ENCODE measurements at places on chromosomes 3 and 15. TPM values are rescaled to one million over a fixed set of nuclear protein-coding genes. Genes with fewer than 3 reads are reported as not detected.

Gene NOX5
- total RNA-seq: 0.26 TPM

GRCh38 chr15:52008698-52009434 is 10.2 kb upstream of the MAPK6 start:
- no peaks in the 10 kb centered on the region for H3K27me3 ChIP-seq
- H3K27ac ChIP-seq: no peak overlapping the region
- peaks cover 12% of the 10 kb centered on the region for H3K4me1 ChIP-seq
- peak; percentile 47 for DNase-seq
- H3K4me3 ChIP-seq: no peak overlapping the region

Gene AADAC
- 0.26 TPM for total RNA-seq

GRCh38 chr15:85099195-85099803 is 117.6 kb downstream of the PDE8A start:
- H3K4me3 ChIP-seq: no peak overlapping the region
- H3K27ac ChIP-seq: no peak overlapping the region
- no peaks in the 10 kb centered on the region for H3K27me3 ChIP-seq
- H3K36me3 ChIP-seq: no peaks in the 10 kb centered on the region
- no peak for DNase-seq

Gene PYGO1
- 2.4 TPM for total RNA-seq

DNA sequence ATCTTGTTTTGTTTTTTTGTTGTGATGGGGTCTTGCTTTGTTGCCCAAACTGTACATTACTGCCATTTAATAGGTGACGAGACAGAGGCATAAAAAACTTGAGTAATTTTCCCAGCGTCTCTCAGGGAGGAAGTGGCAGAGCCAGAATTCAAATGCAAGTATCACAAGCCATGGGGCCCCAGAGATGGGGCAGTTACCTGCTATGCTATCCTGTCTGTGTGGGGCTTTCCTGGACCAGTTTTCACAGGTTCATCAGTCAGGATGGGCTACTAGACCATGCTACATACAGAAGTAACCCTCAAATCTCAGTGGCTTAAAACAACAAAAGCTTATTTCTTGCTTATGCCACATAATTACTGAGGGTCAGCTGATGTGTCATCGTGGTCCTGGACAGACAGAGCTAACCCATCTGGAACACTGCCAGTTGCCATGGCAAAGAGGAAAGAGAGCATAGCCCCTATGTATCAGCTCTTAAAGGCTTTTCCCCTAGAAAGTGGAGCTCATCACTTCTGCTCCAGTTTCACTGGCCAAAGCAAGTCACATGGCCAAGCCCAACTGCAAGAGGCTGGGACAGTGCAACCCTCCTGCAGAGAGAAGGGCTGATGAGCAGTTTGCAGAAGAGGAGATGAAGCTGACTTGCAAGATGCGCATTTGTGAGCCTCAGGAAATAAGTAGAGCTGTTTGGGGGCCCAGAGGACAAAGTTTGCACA is 31.7 kb upstream of the SYNM start:
- H3K4me3 ChIP-seq: no peak overlapping the region
- no peaks in the 10 kb centered on the region for H3K36me3 ChIP-seq
- H3K4me1 ChIP-seq: 0 out of 2 replicates have a peak, but pooled peaks cover 5% of the 10 kb centered on the region
- no peak overlapping the region for H3K27ac ChIP-seq

GRCh38 chr15:97992823-97993222 is 32.3 kb downstream of the ARRDC4 start:
- no peaks in the 10 kb centered on the region for H3K36me3 ChIP-seq
- H3K4me1 ChIP-seq: no peaks in the 10 kb centered on the region
- no peak overlapping the region for H3K4me3 ChIP-seq
- no peaks in the 10 kb centered on the region for H3K27me3 ChIP-seq
- DNase-seq: no peak

Gene CMTM8
- total RNA-seq: 9.8 TPM

Data from Panc1 (cell line).